ENCODE measurements at places on chromosomes 5 and 9.

- peak; percentile 76 for DNase-seq
These were observed 59.8 kb downstream of the IRF1 start for GRCh38 chr5:132430746-132431145.

DNA sequence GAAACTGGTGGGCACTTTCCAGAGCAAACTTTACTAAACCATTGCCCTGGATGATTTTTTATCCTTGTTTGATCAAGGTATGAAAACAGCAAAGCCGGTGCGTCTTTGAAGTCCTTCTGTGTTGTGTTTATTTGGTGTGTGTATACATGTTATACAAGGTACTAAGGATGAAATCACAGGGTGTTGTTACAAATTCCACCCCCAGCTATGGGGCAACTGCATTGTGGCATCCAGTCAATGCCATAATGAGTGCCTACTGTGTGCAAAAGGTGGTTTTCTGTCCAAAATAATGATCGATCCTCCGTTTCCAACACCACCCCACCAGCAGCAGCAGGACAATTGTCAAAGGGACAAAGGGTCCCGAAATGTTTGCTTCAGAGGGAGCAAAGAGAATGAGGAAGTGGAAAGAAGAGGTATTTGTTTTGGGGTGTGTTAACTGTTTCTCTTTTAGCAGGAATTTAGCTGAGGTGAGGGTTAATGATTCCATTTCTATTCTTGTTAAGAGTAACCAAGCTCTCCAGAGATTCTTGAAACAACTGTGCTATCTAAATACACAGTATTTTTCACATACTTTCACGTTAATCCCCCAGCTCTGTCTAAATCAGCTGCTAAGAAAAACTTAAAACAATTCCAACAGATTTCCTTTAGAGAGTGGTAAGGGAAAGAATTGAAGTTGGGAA lies 568.7 kb upstream of the KLF4 start:
- no peak for DNase-seq

- no peak for DNase-seq
These were observed 138.6 kb downstream of the ENTREP1 start for GRCh38 chr9:69463497-69464068.

DNA sequence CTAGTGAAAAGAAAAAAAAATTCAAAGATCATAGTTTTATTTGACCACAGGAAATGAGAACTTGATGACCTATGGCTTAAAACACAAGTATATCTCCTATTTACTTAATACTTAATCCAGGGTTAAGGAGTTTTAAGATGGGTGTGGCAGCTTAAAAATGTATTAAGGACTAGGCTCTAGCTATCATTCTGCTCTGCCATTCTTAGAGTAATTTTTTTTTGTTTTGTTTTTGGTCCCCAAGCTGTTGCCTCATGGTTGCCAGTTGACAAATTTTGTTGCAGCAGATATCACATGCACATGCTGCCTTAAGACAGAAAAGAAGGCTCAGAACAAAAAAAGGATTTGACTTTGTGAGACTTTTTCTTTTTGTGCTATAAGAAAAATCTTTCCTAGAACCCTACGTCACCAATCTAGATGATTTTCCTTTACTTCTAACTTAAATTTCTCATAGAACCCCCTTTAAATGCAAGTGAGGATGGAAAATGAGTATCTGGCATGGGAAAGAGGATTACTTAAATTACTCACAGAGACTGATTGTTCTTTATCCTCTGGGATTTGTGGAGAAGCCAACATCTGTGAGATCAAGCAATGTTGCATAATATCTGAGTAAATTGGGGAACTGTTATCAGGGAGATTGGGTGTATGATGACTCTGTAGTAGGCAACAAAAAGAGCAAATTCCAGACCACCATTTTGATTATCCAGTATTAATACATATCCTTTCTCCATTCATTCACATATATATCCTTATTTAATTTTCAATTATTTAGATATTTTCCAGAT lies 364.7 kb upstream of the CD180 start:
- DNase-seq, result no peak

- DNase-seq, result no peak
These were observed 1051.3 kb upstream of the DMAC1 start for GRCh38 chr9:8850914-8851313.

- DNase-seq, result no peak
These were observed 46.4 kb upstream of the CHD1 start for GRCh38 chr5:98975223-98975622.

- no peak for DNase-seq
These were observed 16.2 kb downstream of the MIGA2 start for GRCh38 chr9:129052592-129052991.

DNA sequence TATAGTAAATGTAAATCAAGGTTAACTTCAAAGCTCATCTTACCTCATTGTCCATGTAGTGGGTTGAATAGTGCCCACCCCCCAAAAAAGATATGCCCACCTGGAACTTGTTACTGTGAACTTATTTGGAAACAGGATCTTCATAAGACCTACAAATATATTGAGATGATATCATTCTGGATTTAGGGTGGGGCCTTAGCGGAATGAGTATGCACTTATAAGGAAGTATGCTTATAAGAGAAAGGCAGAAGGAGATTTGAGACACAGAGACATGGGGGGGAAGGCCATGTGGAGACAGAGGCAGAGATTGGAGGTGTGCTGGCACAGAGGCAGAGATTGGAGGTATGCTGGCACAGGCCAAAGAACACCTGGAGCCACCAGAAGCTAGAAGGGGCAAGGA lies 2.6 kb upstream of the PRRC1 start:
- DNase-seq, result no peak

DNA sequence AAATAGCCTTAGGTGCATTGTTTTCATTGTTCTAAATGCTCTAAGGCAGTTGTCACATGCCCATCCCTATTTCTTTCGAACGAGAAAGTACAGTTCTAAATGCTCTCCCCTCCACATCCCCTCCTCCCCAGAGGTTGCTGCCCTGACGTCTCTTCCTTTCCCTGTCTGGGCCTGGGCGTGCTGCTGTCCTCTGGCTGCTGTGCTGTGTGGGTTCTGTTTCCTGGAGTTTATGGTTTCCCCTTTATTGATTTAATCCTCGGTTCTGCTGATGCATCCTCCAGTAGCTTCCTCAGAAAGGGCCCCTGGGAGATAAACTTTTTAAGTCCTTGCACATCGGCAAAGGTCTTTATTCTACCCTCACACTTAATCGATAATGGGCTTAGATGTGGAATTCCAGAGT lies 48.8 kb downstream of the MVB12B start:
- DNase-seq, result peak; percentile 63

- no peak for DNase-seq
These were observed 4.9 kb downstream of the NPDC1 start for GRCh38 chr9:137041124-137041523.

- no peak for DNase-seq
These were observed 294.6 kb upstream of the SLC24A2 start for GRCh38 chr9:20083390-20083789.

DNA sequence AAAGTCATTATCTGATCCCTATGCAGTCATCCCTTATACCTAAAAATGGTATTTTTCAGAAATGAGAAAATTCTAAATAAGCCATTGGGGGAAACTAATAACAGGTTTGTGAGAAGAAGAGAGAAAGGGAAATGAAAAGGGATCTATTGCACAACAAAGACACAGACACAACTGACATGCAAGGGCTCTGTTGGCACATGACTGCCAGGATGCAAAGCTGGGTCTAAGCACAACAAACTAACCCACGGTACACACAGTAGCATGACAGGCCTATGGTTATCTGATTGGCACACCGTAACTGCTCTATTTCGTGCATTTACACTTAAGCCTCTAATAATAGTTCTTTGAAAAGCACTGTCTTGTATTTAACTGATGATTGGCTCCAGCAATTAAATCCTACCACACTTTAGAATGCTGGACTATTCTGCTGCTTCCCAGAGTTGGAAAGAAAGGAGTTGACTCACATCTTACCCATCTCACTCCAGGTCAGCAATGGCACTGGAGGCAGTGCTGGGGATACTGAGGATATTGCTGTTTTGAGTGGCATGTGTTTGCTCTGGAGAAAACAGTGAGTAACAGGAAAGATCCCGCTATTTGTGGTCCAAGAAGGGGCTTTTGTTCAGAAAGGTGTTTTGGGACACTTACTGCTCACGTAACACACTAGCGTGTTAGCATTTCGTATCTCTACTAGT lies 328.3 kb downstream of the GLIS3 start:
- peak; percentile 27 for DNase-seq

DNA sequence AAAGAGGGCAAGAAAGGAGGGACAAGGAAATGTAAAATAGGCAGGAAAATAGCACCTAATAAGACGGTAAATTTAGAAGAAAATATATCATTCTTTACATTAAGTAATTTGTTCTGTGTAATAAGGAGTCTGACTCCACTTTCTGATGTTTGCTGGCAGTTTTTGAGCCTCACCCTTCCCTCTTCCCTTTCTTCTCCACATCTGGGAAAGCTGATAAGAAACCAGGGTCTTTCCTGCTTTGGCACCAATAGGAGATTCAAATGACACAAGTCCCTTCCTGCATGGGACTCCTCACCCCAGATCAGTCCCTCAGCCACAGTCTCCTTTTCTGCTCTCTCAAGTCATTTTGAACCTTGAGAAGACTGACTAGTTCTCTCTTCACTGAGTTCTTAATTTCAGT lies 31.2 kb upstream of the LECT2 start:
- DNase-seq, result no peak

DNA sequence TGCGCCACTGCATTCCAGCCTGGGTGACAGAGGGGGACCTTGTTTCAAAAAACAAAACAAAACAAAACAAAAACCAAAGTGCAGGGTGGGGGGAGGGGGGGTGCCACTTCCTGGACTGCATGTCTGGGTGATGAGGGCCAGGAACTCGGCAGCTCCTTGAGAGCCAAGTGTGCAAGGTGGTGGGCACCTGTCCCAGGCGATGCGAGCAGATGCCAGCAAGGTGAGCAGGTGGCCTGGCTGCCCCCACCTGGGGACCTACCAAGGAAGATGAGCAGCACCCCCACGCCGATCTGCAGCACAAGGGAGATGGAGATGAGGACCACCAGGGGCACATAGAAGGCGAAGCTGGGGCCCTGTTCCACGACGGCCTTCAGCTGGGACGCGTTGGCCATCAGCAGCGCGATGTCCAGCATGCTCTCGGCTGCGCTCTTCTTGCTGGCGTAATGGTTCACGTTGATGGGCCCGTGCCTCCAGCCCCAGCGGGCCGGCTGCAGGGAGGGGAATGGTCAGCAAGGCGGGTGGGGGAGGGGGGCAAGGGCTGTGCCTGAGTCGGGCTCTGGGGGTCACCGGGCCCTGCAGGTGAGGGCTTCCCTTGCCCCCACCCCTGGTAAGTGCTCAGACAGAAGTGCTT lies 7.8 kb downstream of the NINJ1 start:
- DNase-seq, result no peak

DNA sequence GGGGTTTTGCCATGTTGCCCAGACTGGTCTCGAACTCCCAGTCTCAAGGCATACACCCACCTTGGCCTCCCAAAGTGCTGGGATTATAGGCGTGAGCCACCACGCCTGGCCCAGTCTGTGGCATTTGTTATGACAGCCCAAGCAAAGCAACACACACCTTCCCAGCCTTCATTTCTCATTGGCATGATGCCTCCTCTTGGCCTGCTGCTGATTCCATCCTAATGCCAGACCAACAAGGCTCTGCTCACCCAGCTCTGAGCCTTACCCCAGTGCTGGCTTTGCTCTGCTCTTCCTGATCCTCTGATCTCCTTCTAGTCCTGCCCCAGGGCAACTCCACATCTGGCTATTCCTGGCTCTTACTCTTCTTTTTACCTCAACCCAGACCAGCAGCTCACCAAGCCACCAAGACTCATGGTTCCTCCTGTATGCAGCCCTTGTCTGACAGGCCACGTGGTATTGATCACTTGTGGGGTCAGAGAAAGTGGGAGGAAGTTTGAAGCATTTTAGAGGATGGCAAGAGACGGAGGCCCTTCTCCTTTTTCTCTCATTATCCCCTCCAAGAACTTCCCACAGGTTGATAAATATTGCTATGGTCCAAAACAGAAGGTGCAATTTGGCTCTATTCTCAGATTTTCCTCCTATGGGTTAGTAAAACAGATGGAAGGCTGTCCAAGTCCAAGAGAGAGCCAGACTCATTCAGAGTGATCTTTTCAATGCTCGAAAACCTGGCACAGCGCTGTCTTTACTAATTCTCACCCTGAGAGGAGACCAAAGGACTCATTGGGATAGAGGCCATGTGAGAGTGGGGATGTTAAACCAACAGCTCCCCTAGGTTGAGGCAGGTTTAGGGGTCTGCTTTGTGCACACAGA lies 958 bp downstream of the CD180 start:
- DNase-seq, result no peak

DNA sequence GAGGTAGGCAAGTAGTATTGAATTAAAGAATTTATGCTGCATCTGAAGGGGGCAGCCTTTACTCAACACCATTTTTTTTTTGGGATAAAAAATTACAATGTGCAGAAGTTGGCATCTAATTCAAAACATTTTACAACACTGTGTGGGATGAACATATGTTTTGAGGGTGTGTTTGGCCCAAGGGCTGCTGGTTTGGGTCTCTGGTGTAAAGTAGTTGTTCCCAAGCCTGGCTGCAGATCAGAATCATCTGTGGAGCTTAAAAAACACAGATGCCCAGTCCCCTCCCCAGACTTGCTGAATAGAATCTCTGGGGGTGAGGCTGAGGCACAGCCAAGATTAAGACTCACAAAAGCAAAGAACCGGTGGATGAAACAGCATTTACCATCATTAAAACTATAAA lies 33.0 kb upstream of the PDZD2 start:
- no peak for DNase-seq

DNA sequence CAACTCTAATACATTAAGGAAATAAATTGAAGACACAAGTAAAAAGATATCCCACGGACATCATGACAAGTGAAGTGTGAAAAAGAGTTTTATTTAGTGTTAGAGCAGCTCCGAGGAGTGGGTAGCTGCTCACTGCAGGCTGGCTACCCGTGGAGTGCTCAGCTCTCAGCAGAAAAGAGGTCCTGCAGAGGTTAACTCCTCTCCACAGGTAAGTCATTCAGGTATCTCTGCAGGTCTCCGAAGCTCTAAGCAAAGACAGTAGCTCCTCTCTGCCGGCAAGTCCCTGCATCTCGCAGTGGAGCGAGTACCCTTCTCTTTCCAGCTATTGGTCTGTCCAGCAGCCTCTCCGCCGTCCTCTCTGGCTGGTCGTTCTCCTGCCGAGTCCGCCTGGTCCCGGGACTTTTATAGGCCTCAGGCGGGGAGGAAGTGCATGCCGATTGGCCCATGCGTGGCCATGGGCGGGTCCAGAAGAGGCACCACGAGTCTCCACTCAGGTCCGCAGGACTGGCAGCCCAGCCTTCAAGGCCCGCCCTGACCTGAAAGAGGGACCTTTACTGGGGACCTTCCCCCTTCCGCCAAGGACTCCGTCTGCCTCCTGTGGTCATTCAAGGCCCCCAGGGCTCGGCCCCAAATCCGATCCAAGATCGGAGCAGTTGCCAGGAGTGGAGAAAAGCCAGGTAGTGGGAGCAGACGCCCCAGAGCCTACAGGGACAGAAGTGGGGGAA lies 29.9 kb downstream of the BTNL9 start:
- no peak for DNase-seq

GRCh38 chr9:119998614-119999013 lies 581.4 kb downstream of the CDK5RAP2 start:
- DNase-seq, result no peak

DNA sequence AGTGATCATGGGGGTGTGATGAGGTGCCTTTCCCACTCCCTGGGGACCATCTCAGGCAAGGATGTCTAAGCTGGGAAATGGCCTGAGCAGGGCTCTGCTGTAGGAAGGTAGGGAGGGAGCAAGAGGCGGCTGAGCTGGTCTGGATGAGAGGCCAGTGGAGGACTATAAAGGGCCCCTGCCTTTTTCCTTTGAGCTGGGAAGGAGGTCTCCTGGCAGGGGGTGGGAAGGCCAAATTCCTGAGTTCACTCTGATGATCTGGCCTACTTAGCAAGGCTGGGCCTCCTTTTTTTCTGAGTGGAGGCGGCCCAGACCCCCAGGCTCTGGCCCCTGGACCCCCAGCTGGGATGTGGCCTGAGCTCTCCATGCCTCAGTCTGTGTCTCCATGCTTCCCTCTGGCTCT lies 14.3 kb upstream of the PITX1 start:
- no peak for DNase-seq

GRCh38 chr5:143972068-143972467 lies 160.1 kb downstream of the HMHB1 start:
- DNase-seq, result no peak

Data from suppressor macrophage treated with lipopolysaccharide for 1 hour (primary cell).